H9 (cell line): ENCODE measurements at places on chromosomes 3 and 15.
A peak's percentile ranks its signal among the peaks of the same experiment; 100 is the strongest.

DNA sequence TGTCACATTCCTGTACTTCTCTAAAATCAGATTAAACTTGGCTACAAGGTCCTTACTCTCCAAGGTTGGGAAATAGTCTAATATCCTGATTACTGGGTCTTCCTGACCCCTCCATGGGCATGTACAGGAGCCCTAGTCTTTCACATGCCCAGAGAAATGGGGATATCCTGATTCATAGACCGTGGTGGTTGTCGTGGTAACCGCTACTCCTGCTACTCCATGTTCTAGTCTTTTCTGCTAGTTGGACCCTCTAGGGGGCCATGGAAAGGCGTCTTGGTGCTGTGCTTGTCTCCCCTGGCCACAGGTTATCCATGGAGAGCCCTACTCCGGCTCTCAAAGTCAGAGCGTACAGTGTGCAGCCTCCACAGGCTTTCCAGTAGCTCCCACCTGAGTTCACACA lies 13.1 kb upstream of the ZBTB38 start:
- DNase-seq = no peak

- DNase-seq = peak; percentile 80
Measured at GRCh38 chr3:136819731-136820679, 1.1 kb downstream of the SLC35G2 start.

DNA sequence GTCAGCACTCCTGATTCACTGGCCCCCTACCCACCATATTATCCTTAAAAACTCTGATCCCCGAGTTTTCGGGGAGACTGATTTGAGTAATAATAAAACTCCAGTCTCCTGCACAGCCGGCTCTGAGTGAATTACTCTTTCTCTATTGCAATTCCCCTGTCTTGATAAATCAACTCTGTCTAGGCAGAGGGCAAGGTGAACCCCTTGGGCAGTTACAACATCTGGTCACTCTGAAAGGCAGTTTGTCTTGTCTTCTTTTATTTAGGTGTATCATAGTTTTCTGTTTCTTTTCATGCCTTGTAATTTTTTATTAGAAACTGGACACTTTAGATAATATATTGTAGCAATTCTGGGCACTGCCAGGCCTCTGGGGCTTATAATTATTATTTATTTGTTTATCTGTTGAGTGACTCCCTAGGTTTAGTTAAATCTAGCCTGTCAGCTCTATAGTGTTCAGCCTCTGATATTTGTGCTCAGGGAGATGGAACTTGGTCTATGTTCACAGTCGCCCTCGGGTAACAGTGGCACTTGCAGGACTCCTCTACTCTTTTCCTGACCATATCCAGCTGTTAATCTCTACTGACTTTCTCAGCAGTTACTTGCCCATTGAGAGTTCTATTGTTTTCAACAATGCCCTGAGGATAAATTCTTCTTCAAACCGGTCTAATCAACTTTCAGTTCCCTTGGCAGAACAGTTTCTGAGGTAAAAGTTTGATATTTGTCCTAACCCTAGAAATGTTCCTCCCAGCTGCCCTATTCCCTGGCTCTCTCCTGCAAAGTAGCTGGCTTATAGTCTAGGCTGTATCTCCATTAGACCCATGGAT lies 15.5 kb upstream of the PLAAT1 start:
- DNase-seq = no peak

GRCh38 chr3:108004647-108005046 lies 86.2 kb downstream of the CD47 start:
- no peak for DNase-seq

GRCh38 chr3:32391643-32392535 lies at the start of gene CMTM7:
Gene CMTM7, plus strand, starts transcription at chr3:32391853. Its CDS starts 54 bp downstream, at chr3:32391907.
- peak; percentile 81 for DNase-seq

GRCh38 chr3:157914882-157915281 lies 191.3 kb downstream of the SHOX2 start:
- no peak for DNase-seq

DNA sequence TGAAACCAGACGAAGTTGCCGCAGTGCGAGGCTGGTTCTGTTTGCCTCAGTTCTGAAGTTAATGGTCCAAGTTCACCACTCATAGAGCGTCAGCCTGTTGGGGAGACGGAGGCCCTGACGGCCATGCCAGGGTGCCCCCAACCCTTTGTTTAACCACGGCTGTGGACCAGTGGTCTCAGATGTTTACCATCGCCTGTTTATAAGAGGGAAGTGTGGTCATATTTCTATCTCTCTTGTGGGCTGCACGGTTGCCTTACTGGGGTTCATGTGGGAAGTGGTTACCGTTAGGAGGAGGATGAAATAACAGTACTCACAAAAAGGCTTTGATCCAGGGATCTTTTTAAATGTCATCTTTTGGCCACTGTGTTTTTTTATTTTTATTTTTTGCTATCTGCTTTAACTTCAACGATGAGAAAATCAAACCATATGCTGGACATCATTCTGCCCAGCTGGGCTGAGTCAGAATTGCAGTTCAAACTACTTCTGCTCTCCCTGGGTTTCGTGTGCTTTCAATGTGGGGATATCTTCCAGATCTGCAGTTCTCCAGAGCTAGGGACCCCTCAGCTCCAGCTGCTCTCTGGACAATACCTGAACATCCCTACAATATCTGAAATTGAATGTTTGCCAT lies 17.8 kb downstream of the SMAD3 start:
- DNase-seq = no peak

- DNase-seq = no peak
Measured at GRCh38 chr3:170372190-170372879, 14.8 kb downstream of the SKIL start.

DNA sequence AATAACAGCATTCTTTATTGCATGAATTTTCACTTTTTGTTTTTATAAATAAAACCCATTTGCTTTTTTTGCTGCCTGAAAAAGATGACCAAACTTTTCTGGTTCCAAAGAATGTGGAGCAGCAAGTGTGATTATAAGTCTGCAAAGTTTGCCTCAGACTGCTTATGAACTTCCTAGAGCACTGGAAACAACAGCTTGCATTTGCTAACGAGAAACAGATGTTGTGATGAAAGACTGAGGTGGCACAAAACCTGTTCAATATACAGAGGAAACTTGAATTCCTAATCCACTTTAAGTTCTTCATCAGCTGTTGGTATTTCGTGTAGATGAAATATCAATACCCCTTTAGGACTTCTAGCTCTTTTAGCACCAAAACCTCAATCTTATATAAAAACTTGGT lies 9.3 kb downstream of the ZPLD1 start:
- DNase-seq = no peak

DNA sequence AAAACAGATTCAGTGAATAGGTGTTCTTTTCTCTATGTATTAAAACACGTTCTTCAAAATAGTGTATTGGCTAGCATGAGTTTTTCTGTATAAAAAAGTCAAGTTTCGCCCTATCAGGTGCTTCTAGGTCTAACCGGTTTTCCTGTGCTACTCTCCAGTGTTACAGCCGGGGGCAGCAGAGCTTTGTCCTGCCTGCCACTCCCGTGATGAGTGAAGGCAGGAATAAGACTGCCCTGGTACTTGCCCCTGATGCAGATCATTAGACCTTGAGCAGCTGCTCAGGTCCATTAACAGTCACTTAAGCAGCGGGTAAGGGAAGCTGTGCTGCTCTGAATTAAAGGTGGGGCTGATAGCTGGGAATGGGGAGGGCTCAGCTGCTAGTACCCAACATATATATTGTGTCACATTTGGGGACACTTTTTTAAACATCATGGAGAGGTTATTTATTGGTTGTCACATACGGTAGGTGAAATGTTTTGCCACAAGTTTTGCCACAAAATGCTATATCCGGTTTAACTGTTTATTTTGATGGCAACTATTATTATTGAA lies 1.3 kb upstream of the UNC13C start:
- DNase-seq = peak; percentile 72

DNA sequence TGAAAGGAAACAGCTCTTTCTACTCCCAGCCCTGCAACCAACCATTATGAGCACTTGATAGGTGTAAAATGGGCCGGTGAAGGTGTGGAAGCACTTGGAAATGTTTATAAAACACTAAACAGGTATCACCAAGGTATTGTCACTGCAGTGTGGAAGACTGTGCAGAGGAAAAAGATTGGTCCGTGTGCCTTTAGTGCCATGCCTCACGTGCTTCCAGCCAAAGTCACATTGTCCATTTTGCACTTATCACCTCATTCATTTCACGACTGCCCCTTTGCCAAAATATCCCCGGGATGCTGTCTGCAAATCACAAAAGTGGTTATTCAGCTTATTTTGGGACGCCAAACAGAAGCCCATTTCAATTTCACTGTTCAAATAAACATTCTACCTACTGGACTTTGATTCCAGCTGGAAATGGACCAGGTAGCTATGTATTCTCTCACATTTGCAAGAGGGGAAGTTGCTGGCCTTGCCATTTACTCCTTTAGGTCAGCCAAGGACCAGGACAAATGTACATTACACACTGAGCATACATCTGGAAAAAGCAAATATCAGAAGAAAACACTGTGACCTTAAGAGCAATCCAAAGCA lies 58.4 kb downstream of the ARRDC4 start:
- DNase-seq = no peak

DNA sequence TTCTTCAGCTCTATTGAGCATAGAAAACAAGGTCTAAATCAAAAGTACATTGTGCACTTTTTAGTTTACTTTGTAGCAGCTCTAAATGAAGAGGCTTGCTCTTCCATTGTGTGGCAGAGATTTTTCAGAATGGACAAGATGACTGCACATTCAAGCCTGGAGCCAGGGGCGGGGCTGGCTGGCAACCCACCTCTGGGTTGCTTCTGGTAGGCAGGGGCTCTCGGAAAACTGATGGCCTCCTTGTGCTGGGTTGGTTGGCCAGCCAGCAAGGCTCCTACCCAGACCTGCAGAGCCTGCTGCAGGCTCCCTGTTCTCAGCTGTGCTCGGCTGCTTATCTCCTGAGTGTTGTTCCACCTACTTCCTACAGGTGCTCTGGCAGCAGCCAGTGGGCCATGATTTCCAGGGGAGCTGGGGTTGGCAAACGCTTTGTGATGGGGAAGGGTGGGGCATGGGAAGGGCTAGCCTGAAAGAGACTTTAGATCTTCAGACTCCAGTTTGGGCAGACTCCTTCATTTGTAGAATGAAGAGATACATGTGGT lies 8.8 kb downstream of the BSN start:
- peak; percentile 73 for DNase-seq

DNA sequence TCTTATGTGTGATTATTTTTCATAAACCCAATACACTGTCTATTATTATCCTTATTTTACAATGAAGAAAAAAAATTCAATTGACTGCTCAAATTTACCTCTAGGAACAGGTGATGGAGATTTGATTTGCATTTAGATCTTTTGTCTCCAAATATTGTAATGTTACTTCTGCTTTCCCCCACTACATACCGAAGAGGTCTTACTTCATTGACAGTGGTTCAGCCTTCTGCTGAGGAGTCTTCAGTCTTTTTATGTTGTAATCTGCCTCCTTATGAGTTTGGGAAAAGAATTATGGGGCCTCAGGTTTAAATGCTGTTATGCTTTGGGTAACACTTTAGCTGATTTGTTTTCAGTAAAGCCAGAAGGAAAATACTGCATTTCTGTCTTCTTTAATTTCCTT lies 199.5 kb downstream of the LPP start:
- DNase-seq = no peak

DNA sequence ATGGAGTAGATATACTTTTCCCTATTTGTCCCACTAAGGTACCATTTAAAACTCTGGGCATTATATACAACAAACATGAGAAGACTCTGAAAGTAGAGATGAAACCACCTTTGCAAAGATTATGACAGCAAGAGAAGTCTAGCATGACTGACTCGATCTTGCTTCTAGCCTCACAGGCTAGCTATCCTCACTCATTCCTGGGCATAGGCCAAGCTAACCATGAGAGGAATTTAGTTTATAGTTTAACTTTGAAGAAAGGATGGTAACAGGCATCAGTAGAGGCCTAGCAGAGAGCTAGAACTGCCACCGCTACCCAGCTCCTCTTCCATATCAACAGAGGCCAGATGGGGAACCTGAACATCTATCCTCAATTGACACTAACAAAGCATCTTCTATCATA lies 63.5 kb upstream of the FSIP1 start:
- DNase-seq = no peak

GRCh38 chr3:192726385-192726784 lies 956 bp downstream of the FGF12 start:
- DNase-seq = no peak

DNA sequence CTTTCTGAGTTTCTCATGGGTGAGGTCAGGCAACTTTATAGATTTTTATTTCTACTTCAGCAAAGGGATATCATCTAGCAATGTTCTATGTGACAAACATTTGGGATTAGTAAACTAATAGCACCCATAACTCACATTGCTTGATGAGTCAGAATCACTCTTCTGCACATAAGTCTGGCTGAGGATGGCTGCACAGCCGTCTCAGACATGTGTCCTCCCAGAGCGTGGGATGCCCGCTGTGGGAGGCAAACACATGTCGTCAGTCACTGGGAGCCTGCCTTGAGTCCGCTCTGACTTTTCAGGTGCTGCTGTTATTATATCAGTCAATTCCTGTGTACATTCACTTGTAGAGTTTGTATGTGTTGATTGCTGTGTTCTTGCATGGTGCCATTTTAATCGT lies 230.7 kb upstream of the TRIM42 start:
- no peak for DNase-seq

GRCh38 chr3:24387493-24387892 lies 107.2 kb downstream of the THRB start:
- no peak for DNase-seq

- peak; percentile 83 for DNase-seq
Measured at GRCh38 chr3:51637941-51638471, 33.0 kb upstream of the TEX264 start.

DNA sequence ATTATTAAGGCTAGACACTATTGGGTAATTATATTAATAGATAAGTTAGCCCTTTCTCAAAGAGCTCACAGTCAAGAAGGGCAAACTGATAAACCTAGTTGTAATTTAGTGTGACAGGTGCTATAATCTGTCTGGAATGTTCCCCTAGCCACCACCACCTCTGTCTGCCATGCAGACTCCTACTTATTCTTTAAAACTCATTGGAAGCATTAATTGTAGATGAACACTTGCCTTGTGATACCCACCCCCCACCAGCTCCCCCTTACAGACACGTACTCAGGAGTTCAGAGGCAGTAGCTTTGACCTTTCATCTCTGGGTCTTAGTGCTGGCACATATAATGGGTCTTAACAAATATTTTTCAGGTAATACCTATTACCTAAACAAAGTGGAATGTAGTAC lies 195.9 kb downstream of the TP63 start:
- DNase-seq = no peak

GRCh38 chr15:88657326-88658069 lies 18.7 kb downstream of the ISG20 start:
- peak; percentile 64 for DNase-seq

GRCh38 chr15:63274427-63274826 lies 3.0 kb upstream of the APH1B start:
- DNase-seq = peak; percentile 64

DNA sequence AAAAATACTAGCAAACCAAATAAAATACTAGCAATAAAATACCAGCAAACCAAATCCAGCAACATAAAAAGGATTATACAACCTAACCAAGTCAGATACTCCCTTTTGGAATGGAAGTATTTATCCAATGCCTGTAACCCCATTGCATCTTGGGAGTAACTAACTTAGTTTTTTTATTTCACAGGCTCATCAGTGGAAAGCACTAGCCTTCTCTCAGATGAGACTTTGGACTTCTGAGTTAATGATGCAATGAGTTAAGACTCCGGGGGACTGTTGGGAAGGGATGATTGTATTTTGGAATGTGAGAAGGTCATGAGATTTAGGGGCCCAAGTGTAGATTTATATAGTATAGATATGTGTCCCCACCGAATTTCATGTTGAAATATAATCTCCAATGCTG lies 41.2 kb downstream of the POLQ start:
- no peak for DNase-seq

- DNase-seq = peak; percentile 56
Measured at GRCh38 chr15:73052653-73053397, 562 bp downstream of the NEO1 start.
